Endothelial cell of coronary artery (primary cell): ENCODE measurements at places on chromosomes 1 and 21. TPM values are rescaled to one million over a fixed set of nuclear protein-coding genes. Genes with fewer than 3 reads are reported as not detected.

SNRNP40 gene
- 124 and 182 TPM in 2 replicates for total RNA-seq

SCAF4 gene
- 4.0 and 6.8 TPM in 2 replicates for total RNA-seq

AGPAT3 gene
- 26.6 and 48.9 TPM in 2 replicates for total RNA-seq

PTPN22 gene
- total RNA-seq = 1.0 and 3.7 TPM in 2 replicates

GSTM3 gene
- 18.1 and 41.2 TPM in 2 replicates for total RNA-seq

SV2A gene
- 0.54 and 1.6 TPM in 2 replicates for total RNA-seq

RIMS3 gene
- total RNA-seq = 0.09 and 0.28 TPM in 2 replicates

ASAP3 gene
- 6.4 and 8.8 TPM in 2 replicates for total RNA-seq

GBP6 gene
- not detected in 2 replicates for total RNA-seq

ADORA3 gene
- total RNA-seq = not detected in 2 replicates

KCNJ6 gene
- total RNA-seq = under 0.01 TPM in 1 of 2 replicates, not detected in the other

AADACL4 gene
- not detected in 2 replicates for total RNA-seq

PADI2 gene
- 0.09 TPM in 1 of 2 replicates, not detected in the other for total RNA-seq

CCDC190 gene
- 10.4 and 46.1 TPM in 2 replicates for total RNA-seq

SYTL1 gene
- total RNA-seq = under 0.01 and 0.09 TPM in 2 replicates

RNF187 gene
- 40.8 and 70.3 TPM in 2 replicates for total RNA-seq

LGR6 gene
- under 0.01 TPM in 1 of 2 replicates, not detected in the other for total RNA-seq

ETS2 gene
- 35.4 and 61.9 TPM in 2 replicates for total RNA-seq

TRIM67 gene
- total RNA-seq = not detected in 2 replicates

TTLL7 gene
- 2.8 and 6.0 TPM in 2 replicates for total RNA-seq

KLHDC9 gene
- total RNA-seq = 0.66 and 1.1 TPM in 2 replicates

CA6 gene
- not detected in 2 replicates for total RNA-seq

PCBP3 gene
- 0.18 and 0.75 TPM in 2 replicates for total RNA-seq

DNAH14 gene
- 0.94 and 2.2 TPM in 2 replicates for total RNA-seq

SGIP1 gene
- 4.8 and 19.7 TPM in 2 replicates for total RNA-seq

CLCA1 gene
- not detected in 2 replicates for total RNA-seq

NBPF10 gene
- total RNA-seq = 0.81 and 1.5 TPM in 2 replicates

GSTM5 gene
- total RNA-seq = 0.09 TPM in 2 replicates

OR2G6 gene
- total RNA-seq = not detected in 2 replicates

SYDE2 gene
- 2.4 TPM in 2 replicates for total RNA-seq

PTPRF gene
- 120 and 266 TPM in 2 replicates for total RNA-seq

ADAM30 gene
- not detected in 2 replicates for total RNA-seq

SLAMF1 gene
- not detected in 2 replicates for total RNA-seq

RAD54L gene
- total RNA-seq = 2.4 and 3.8 TPM in 2 replicates
